ENCODE measurements at places on chromosomes 1 and 21.

DNA sequence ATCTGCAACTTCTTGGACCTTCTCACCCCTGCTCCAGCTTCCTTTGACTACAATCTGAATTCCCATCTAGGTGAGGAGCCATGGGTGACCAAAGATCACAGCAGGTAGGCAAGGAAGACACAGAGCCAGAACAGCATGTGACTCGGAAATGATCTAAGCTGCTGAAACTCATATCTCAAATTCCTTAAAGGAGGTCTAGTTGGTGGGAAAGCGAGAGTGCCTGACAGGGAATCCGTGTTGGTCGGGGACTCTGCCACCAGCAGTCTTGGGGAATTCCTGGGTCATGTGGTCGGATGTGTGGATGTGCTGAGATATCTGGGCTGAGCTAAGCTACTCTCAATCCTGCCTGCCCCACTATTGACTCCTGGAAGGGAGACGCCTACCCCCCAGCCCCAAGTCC is 3.2 kb upstream of the NUAK2 start:
- DNase-seq = no peak

DNA sequence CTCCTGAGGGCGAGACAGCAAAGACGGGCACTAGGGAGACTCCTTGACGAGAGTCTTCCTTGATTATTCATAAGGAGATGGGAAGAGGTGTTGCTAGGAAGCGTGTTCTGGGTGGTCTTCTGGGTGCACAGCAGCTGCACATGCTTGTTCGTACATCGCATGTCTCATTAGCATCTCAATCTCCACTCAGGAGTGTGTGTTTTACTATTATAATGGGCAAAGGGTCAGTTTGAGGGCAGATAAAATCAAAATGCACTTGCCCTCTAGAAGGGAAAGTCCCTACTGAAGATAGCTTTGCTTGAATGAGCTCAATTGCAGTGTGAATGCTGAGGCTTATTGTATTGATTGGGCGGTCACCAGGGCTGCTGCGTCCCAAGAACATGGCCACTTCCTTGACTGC is 50.2 kb upstream of the SCCPDH start:
- DNase-seq = no peak

DNA sequence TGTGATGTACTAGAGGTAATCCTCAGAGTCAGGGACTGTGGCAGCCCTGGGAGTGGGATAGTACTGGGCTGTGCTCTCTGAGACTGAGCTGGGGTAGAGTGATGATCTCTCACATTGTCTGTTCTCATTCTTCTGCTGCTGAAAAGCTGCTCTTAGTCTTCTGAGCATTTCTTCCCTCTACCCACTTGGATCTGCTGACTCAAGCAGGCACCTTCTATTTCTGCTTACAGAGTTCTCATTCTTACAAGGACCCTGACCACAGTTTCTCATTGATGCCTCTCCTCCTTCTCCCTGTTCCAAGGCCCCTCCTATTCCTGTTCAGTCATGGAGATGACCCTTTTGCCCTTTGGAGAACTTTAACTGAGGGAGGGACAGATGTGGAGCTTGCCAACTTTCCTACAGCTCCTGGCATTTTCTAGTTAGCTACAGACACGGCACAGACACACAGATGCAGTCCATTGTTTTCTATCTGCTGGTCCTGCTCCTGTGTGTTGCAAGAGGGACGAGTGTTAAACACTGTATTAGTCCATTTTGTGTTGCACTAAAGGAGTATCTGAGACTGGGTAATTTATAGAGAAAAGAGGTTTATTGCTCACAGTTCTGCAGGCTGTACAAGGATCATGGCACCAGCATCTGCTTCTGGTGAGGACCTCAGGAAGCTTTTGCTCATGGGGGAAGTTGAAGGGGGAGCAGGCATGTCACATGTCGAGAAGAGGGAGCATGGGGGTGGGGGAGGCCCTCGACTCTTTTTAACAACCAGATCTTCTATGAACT is 12.3 kb downstream of the MAPKAPK2 start:
- no peak for DNase-seq

GRCh38 chr1:211632117-211632807 is 43.2 kb downstream of the NEK2 start:
- no peak for DNase-seq
